GM12864 (cell line): ENCODE measurements at places on chromosomes 1 and 21.
A peak's percentile ranks its signal among the peaks of the same experiment; 100 is the strongest.

DNA sequence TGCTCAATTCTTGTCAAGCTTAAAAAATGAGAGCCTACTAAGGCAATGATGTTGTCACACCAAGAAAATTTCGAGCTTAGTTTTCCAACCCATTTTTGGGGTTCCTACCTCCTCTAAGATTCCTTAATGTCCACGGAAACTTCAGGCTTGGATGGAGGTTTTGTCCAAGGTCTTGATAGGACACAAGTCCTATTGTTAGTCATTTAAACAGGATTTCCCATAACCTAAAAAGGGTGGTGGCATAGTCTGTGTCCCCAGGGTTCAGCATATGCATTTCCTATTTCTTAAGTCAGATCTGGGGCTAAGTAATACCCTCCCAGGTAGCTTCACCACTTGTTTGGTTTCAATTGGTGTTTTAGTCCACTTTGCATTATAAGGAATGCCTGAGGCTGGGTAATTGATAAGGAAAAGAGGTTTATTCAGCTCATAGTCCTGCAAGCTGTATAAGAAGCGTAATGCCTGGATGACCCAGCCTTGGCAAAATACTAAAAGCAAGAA lies 10.9 kb upstream of the PADI2 start:
- no peak for DNase-seq

- no peak for DNase-seq
Measured at GRCh38 chr1:99265124-99265523, 832 bp downstream of the PLPPR4 start.

- DNase-seq, result no peak
Measured at GRCh38 chr1:14849038-14849437, 250.6 kb downstream of the KAZN start.

DNA sequence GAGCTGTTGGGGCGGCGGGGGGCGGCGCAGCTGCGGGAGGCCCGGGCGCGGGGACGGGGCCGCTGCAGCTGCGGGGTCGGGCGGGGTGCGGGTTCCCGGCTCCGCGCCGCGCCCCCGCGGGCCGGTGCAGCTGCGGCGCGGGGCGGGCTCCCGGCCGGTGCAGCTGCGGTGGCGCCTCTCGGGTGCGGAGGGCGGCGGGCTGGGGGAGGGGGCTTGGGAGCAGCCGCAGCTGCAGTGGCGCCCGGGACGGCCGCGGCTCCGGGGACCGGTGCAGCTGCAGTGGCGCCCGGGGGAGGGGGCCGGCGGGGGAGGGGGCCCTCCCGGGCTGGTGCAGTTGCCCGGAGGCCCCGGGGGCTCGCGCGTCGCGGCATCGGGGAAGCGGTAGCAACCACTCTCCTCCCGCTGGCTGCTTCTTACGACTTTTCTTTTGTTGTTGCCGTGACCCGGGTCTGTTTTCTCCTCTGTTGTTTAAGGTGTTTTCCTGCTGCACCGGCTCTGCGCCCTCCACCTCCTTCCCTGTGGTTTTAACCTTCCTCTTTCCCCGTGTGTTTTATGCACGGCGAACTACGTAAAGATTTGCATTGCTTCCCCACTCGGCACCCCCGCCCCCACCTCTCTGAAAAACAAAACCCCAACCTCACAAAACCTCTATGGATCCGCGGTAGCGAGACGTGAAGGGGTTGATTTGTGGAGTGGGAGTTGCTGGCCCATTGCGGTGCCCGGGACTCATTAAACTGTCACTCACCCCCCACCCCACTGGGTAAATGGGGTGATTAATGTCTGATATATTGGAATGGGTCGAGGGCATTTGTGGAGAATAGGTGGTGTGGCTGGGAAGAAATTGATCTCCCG lies 1.7 kb upstream of the ZBTB18 start:
- DNase-seq, result peak; percentile 48

DNA sequence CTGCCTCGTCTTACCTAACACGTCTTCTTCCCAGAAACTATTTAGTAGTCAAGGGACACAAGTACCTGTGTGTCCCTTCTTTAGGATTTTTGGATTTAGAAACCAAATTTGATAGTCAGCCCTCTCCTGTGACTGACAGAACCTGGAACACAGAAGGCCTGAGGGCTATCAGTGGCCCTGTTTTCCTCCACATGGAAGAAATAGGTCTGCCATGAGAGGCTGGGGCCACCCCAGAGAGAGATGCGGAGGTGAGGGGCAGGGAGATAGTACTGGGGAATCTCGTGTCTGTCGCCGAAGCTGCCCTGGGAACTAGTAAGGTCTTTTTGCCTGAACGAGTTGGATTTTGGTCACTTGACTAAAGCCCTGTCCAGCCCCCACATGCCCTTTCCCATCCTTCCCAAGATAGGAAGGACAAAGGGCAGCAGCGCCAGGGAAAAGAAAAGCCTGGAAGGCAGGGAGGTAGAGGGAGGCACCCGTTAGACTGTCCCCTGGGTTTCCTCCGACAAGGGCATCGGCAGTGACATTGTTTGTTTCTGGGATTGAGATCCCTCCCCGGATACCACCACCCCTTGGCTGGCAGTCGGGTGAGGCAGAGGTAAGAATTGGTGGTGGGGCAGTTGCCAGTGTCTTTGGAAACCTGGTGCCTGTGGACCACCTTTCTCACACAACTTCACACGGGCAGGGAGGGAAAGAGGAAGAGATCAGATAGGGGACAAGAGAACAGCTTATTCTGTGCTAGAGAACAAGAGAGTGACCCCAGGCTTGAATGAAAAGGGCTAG lies 19.8 kb downstream of the SMIM12 start:
- no peak for DNase-seq

DNA sequence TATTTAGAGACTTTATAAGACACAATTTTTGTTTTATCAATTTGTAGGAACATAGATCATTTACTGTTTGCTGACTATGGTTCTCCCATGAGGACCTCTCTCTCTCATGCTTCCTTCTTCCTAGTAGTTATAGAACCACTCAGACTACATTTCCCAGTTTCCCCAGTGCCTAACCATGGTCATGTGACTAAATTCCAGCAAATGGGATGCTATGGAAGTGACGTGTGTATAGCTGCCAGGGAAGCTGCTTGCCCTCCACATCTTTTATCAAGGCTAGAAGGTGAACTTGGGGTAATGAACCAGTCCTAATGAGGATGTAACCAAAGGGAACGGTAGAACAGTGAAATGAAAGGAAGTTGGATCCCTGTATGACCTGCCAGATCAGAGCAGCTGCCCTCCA lies 184.0 kb downstream of the MIS18A start:
- DNase-seq, result no peak

GRCh38 chr1:247087256-247087655 lies 8.6 kb upstream of the ZNF670 start:
- DNase-seq, result no peak

DNA sequence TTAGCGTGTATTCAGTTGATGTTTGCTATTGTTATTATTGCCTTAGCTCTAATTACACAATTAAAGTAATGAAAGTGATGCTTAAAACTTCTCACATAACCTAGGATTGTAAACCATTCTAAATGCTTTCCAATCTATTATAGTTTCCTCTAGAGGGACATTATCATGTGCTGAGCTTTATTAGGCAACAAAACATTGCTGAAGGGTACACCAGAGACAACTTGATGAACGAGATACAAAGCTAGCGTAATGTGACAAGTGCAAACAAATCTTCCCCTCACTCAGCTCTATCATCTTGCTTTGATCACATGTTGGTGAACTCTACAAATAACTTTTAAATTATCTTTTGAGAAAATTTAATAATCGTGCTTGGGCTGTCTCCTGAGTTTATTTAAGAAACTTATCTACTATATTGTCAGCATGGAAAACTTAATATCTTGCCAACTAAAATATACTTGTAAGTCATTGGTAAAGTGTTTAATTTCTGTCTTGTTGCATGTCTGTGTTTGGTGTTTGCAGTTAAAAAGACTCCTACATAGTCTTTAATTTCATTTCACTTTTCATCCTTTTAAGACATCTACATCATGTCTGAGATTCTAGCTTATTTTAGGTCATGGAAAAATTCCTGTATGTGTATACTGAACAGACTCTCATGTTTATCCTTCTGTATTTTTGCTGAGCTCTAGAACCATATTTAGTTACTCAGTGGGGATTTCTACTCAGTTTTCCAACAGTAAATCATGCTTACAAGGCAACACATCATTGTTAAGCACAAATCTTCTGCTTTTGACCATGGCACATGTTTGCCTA lies 104.2 kb upstream of the ADAMTS5 start:
- no peak for DNase-seq

GRCh38 chr1:200368556-200368955 lies 41.3 kb downstream of the ZNF281 start:
- no peak for DNase-seq

DNA sequence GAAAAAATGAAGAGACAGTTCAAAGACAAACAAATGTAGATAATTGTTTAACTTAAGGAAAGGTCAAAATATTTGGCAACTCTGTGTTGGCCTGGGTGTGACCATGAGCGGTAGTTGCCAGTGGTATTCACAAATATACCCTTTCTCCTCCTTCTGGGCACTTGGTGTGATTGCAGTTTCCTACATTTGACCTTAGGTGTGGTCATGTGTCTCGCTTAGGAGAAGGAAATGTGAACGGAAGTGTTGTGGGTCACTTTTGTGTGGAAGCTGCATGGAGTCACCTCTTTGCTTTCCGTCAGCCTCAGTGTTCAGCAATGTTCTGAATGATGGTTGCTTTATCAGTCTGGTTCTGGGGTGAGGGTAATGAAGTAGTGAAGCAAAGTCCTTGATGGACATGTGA lies 3.4 kb upstream of the PCSK9 start:
- DNase-seq, result no peak

GRCh38 chr1:48216941-48217340 lies 5.6 kb upstream of the SLC5A9 start:
- DNase-seq, result no peak

DNA sequence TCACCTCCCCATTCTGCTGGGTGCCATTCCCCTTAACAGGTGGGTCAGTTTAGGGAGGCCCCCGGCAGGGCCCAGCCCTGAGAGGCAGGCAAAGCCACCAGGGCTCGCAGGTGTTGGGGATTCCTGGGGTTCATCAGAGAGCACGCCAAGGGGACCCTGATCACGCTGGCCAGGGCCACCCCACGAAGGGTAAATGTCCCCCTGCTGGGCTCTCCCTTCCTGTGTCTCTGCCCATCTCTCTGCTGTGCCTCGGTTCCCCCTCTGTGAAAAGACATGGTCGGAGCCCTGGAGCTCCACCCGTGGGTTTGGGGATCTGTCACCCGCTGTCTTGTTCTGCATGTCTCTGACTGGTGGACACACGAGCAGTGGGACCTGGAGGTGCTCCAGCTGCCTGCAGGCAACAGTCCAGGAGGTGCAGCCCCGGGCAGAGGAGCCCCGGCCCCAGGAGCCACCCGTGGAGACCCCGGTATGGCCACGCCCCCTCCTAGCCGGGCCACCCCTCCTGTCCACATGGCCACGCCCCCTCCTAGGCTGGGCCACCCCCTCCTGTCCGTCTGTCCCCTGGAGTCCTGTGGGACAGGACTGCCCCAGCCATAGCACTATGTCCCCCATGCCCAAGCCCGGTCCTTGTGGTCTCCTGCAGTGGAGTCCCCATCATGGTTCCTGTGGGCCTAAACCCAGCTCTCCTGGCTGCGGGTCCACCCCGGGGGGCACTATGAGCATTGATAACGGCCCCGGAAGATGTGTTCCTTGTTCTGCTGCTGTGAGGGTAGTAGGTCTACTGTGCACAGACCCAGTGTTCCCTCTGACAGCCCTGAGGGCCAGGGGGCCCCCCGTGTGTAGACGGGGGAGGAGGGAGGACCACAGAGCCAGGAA lies 6.5 kb downstream of the AIRE start:
- no peak for DNase-seq

GRCh38 chr21:28086861-28087581 lies 905.7 kb downstream of the LTN1 start:
- DNase-seq, result no peak

- no peak for DNase-seq
Measured at GRCh38 chr1:187417520-187417919, 588.8 kb downstream of the PLA2G4A start.

GRCh38 chr1:68421350-68421749 lies 28.4 kb downstream of the RPE65 start:
- no peak for DNase-seq

DNA sequence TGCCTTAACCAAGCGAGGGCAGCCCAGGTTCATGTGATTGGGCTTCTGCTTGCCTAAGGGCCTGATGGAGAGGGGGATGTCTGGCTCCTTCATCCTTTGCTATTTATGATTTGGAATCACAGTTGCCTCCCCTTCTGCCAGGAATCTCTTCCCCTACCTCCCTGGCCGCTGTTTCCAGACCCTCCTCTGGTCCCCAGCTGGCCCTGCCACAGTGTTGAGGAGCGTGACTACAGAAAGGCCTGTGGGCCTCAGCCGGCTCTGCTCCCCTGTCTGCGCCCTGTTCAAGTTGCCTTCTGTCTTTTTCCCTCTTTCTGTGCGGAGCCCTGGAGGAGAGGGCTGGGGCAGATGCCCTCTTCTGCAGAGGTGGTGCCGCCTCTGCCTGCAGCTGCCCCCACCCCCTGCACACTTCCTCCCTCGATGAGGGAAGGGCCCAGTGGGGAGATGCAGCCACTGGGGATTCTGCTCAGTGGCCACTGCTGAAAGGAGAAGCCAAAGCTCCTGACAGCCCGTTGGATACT lies 6.5 kb downstream of the KIAA1614 start:
- DNase-seq, result no peak

- DNase-seq, result no peak
Measured at GRCh38 chr1:229030630-229031029, 240.3 kb upstream of the RAB4A start.

- peak; percentile 73 for DNase-seq
Measured at GRCh38 chr1:222772996-222773379, 36.0 kb downstream of the FAM177B start.

DNA sequence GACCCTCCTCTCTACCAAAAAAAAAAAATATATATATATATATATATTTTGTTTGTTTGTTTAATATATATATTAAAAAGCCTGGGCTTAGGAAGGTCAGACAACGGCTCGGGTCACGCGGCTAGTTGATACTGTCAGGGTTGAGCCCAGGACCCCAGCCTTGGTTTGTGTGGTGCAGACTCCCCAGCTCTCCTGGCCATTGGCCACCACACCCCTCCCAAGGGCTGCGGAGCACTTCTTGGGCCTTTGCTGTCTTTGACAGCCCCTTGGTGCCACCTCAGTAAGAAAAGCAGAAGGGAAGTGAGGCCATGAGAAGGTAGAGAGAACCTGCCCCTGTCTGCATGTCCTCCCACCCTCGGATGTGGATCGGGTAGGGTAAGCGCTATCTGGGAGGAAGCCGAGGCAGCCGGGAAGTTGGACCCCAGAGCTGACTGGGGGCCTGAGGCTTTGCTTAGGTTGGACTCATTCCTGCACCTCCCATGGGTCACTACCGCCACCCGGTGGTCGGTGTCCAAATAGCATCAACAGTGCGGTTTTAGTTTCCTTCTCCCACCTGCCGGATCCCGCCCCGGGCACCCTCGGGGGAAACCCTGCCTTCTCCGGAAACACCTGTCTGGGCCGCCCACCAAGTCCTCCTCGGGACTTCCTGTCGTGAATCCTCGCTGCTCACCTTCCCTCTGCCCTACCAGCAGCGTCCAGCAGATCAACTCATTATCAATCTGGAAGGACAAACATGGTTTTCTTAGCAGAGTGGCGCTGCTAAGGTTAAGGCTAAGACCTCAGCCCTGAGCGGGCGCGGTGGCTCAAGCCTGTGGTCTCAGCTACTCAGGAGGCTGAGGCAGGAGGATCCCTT lies 29.8 kb upstream of the GNPAT start:
- DNase-seq, result peak; percentile 71

- peak; percentile 55 for DNase-seq
Measured at GRCh38 chr1:26126321-26127084, 14.9 kb downstream of the PDIK1L start.
